ENCODE measurements at places on chromosomes 3 and 15.
A peak's percentile ranks its signal among the peaks of the same experiment; 100 is the strongest.

GRCh38 chr3:85068911-85069310 is 110.1 kb downstream of the CADM2 start:
- DNase-seq = no peak

GRCh38 chr3:8709287-8709686 is 24.3 kb upstream of the CAV3 start:
- peak; percentile 3 for DNase-seq

- DNase-seq = no peak
Observed at GRCh38 chr3:141542202-141542969, 55.6 kb downstream of the RASA2 start.

GRCh38 chr3:11134794-11135193 is 19.5 kb upstream of the HRH1 start:
- DNase-seq = no peak

DNA sequence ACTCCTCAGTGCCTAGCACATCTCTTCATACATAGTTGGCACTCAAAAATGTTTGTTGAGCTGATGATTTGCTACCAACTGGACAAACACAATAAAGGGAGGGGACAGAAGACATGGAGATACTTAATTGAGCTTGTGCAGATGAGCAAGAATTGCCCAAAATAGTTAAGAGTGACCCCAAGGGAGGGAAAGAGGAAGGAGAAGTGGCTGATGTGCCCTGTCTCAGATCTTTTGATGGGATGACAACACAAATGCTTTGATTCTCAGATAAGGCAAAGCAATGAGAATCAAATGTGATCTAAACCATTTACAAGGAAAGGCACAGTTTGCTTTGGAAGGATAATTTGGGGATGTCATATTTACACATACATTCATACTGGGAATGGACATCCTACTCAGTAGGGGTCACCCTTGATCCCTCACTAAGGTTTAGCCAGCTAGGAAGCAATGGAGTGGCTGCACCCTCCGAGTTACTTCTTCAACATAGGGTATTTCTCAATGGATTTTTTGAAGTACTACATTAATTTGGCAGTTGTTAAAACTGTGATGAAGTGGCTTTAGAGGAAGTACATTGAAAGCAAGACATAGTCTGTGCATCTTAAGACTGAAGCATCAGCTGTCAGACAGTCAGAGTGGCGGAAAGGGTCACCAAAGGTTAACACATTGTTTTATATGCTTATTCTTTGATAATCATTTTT is 21.9 kb upstream of the SSR3 start:
- no peak for DNase-seq

DNA sequence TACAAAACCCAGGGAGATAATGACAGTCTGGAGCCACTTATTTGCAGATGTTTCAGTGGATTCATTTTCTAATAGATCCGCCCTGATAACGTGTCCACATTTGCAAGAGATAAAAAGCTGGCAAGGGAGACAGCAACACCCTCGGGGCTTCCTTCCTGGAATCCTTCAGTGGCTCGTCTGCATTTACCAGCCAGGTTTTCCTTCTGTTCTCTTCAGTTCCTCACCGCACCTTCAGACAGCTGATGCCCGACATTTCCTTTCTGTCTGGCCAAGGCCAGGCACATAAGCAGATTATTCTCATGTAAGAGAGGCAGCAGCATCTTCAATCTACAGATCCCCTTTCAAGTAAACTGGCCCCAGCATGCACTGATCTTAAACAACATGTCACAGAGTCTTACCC is 56.2 kb upstream of the SPATA12 start:
- no peak for DNase-seq

DNA sequence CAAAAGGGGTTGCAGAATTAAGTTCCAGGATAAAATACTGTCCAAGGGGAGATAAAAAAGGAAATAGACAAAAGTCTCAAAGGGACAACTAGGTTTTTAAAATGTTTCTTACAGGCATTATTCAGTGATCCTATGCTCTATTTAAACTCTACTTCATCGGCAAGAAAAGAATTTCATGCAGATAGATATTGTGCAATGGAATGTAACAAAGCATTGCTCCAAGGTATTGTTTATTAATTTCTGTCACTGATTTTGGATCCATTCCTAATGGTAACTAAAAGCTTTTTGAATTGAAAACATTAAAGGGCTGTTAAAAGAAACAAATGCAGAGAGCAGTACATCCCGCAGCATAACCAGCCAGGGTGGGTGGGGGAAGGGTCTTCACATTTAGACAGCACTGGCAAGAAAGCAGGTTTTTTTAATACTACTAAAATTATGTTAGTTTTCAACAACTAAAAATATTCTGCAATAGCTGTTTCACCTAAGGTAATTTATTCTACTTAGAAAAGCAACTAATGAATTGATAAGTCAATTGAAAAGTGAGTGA is 82.9 kb downstream of the THBS1 start:
- DNase-seq = no peak

DNA sequence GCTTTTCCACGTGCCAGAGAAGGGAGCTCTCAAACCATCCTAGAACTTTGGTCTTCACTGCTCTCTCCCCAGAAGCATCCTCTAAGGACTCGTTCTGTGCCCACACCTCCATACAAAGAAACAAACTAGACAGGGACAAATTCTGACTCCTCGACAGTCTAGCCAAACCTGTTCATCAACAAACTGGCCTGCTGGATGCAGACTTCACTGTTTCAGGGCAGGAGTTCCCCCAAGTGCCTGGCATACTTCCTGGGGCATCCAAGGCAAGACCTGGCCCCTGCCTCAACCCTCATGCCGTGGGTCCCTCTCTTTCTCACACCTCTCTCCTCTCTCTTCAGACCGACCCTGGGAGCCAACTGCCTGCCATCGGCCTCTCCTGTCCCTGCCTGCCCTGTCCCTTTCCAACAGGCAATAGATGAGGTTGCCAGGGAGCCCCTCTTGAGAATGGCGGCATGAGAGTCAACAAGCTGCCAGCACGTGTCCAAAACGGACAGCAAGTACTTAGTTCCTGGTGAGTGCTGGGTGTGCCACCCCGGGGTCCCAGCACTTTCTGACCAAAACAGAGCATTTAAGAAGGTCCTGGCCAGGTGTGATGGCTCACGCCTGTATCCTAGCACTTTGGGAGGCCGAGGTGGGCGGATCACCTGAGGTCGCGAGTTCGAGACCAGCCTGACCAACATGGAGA is 79.1 kb upstream of the HES1 start:
- DNase-seq = no peak

GRCh38 chr3:184234224-184234623 is 4.8 kb downstream of the VWA5B2 start:
- DNase-seq = no peak

DNA sequence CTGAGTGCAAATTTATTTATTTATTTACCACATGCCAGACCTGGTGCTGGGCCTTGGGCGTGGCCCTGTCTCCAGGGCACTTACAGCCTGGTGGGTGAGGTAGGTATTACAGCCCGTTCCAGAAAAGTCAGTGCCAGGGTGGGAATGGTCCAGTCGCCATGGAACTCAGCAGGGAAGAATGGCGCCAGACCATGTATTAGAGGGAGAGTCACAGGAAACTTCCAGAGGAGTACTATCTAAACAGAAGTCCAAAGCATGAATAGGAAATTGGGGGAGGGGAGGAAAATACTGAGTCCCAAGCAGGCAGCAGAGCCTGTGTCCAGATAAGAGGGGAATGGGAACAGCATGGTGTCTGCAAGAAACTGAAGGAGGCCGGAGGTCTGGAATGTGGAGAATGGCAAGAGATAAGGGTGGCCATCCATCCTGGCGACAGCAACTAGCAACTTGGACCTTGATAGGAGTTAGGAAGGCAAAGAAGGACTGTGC is 27.0 kb downstream of the SH3BP5 start:
- DNase-seq = peak; percentile 56
